ENCODE measurements at places on chromosomes 6 and 20.
A peak's percentile ranks its signal among the peaks of the same experiment; 100 is the strongest.

- DNase-seq, result peak; percentile 72
Observed at GRCh38 chr6:16238963-16239797, 793 bp downstream of the GMPR start.

- DNase-seq, result no peak
Observed at GRCh38 chr6:12313992-12314589, 23.9 kb downstream of the EDN1 start.

DNA sequence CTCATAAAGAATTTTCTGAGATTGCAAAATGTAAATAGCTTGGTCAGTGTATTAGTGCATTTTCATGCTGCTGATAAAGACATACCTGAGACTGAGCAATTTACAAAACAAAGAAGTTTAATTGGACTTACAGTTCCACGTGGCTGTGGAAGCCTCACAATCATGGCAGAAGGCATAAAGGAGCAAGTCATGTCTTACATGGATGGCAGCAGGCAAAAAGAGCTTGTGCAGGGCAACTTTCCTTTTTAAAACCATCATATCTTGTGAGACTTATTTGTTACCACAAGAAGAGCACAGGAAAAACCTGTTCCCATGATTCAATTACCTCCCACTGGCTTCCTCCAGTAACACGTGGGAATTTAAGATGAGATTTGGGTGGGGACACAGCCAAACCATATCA, 112.7 kb upstream of the HDDC2 start:
- DNase-seq, result no peak

GRCh38 chr20:40571639-40572038, 117.4 kb downstream of the MAFB start:
- no peak for DNase-seq

GRCh38 chr6:143589162-143589561, 77.6 kb upstream of the FUCA2 start:
- DNase-seq, result no peak

GRCh38 chr20:19288061-19288460, 75.6 kb downstream of the SLC24A3 start:
- no peak for DNase-seq

DNA sequence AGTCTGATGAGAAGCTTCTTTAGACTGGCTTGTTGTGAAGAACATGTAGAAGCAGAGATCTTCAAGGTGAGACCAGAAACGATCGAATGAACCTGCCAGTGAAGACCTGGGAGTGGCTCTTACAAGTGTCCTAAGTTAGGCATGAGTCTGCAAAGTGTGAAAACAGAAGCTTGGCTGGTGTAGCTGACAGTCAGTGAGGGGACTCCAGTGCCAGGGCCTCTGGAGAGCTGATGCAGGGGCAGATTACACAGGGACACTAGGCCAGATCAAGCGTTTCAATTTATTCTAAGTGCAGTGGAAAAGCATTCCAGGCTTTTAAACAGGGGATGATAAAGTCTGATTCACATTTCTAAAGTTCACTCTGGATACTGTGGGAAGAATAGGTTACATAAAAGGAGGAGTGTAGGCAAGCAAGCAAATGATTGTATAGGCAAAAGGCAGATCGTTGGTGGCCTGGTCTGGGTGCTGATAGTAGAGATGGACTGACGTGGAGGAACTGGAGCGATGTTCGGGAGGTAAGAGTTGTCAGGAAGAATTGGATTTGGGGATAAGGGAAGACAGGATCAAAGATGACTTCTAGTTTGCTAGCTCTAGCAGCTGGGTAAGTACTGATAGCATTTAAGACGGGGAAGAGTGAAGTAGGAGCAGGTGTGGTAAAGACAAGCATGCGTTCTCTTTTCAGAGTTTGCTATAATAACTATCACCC, 133.5 kb downstream of the MAN1A1 start:
- no peak for DNase-seq

- DNase-seq, result no peak
Observed at GRCh38 chr6:36627801-36628246, 33.7 kb downstream of the SRSF3 start.

GRCh38 chr20:62646851-62647520, 4.7 kb downstream of the SLCO4A1 start:
- no peak for DNase-seq

DNA sequence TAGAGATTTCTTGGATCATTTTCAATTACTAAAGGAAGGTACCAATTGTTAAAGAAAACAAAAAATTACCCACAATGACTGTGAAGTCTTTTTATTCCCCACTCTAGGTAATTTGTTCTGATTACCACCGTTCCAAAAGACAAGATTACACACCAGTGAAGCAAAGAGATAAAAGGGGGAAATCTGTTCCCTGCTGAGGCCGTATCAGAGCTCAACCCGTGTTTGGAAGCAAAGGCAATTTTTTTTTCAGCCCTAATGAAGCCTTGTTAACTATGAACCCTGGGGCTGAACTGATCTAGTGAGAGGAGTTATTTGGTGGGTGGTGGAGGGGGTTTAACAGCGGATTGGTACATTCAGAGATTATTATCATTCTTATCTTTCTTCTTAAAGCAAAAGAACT, 128.5 kb downstream of the ALDH8A1 start:
- DNase-seq, result no peak

GRCh38 chr6:149566410-149567193, 427 bp downstream of the GINM1 start:
- DNase-seq, result no peak

Data from left forelimb (tissue), 1 donor.